ENCODE measurements at places on chromosomes 16 and 17. TPM values are rescaled to one million over a fixed set of nuclear protein-coding genes. Genes with fewer than 3 reads are reported as not detected.
A peak's percentile ranks its signal among the peaks of the same experiment; 100 is the strongest.

GRCh38 chr16:11396241-11397048 is 51.2 kb downstream of the RMI2 start:
- H3K27me3 ChIP-seq, result no peaks in the 10 kb centered on the region
- H3K36me3 ChIP-seq, result no peaks in the 10 kb centered on the region
- no peak overlapping the region for H3K27ac ChIP-seq
- peak; percentile 75 for DNase-seq
- peaks cover 5% of the 10 kb centered on the region for H3K4me1 ChIP-seq

GRCh38 chr16:68658974-68659360 is 13.9 kb downstream of the CDH3 start:
- no peaks in the 10 kb centered on the region for H3K36me3 ChIP-seq
- no peak overlapping the region for H3K27ac ChIP-seq
- no peak for DNase-seq
- no peaks in the 10 kb centered on the region for H3K4me1 ChIP-seq

DNA sequence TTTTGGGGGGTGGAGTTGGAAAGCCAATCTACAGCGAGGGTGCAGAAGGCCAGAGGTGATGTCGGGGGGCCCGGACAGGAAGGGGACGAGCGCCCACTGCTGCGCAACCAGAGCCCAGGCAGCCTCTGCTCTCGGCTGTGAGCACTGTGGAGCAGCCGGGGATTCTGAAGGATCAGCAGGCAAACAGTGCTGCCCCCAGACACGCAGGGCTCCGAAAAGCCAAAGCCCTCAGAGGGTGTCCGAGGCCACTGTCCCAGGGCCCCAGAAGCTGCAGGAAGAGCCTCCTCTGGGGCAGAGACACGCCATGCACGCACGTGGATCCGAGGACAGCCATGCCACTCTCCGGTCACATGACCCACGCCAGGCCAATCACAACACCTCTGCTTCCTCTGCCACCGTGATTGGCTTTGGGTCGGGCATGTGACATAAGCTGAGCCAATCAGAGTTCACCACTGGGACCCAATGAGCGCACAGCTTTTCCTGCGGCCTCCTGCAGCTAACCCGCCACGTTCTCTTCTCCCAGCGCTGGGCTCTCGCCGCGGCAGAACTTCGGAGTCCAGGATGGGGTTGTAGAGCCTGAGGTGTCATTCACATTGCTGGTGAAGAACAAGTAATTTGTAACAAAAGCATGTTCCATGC is 40.7 kb downstream of the ACTG1 start:
- peak; percentile 89 for DNase-seq
- no peaks in the 10 kb centered on the region for H3K27me3 ChIP-seq
- H3K4me3 ChIP-seq, result peak overlapping the region; percentile 23
- peak overlapping the region; percentile 10 for H3K27ac ChIP-seq
- H3K4me1 ChIP-seq, result no peaks in the 10 kb centered on the region

DNA sequence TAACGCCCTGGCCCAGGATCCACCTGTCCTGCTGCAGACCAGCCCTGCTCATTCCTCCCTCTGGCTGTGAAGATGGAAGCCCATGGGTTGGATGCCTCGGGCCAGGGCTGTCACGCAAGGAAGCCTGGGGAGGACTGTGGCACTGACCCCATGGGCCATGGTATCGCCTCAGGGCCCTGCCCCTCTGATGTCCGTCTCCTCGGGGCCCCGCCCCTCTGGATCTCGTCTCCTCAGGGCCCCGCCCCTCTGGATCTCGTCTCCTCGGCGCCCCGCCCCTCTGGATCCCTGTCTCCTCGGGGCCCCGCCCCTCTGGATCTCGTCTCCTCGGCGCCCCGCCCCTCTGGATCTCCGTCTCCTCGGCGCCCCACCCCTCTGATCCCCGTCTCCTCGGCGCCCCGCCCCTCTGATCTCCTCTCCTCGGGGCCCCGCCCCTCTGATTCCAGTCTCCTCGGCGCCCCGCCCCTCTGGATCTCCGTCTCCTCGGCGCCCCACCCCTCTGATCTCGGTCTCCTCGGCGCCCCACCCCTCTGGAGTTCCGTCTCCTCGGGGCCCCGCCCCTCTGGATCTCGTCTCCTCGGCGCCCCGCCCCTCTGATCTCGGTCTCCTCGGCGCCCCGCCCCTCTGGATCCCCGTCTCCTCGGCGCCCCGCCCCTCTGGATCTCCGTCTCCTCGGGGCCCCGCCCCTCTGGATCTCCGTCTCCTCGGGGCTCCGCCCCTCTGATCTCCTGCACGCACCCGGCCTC is 24.0 kb downstream of the METRNL start:
- no peak overlapping the region for H3K27ac ChIP-seq
- peak overlapping the region; percentile 36 for H3K4me3 ChIP-seq
- H3K4me1 ChIP-seq, result peaks cover 21% of the 10 kb centered on the region
- H3K36me3 ChIP-seq, result no peaks in the 10 kb centered on the region

- DNase-seq, result no peak
- H3K36me3 ChIP-seq, result no peaks in the 10 kb centered on the region
- no peak overlapping the region for H3K27ac ChIP-seq
- no peaks in the 10 kb centered on the region for H3K27me3 ChIP-seq
- H3K4me3 ChIP-seq, result no peak overlapping the region
Observed at GRCh38 chr17:17025621-17026020, 16.6 kb upstream of the MPRIP start.

DNA sequence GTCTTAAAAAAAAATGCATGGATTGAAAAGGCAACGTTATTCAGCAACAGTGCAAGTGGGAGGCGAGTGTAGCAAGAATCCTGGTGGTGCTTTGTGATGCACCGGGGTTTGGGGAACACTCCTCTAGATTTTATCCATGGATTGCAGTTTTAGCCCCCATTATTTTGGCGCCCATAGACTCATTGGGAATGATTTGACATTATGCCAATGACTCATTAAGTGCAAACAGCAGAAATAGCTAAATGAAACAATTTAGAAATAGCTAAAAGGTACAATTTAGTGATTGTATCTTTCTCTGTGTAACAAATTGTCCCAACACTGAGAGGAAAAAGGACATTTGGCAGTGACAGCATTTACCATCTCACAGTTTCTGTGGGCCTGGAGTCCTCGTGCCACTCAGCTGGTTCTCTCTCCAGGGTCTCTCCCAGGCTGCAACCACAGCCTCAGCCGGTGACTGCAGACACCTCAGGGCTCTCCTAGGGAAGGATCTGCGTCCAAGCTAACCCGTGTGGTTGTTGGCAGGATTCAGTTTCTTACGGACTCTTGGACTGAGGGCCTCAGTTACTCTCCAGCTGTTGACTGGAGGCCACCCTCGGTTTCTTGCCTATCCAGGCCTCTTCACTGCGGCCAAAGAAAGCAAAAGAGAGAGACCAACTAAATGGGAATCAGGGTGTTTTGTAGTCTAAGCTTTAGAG is 398.7 kb downstream of the SNX29 start:
- no peak for DNase-seq
- H3K36me3 ChIP-seq, result no peaks in the 10 kb centered on the region
- H3K27ac ChIP-seq, result no peak overlapping the region
- H3K4me3 ChIP-seq, result no peak overlapping the region

- H3K27ac ChIP-seq, result no peak overlapping the region
- H3K4me1 ChIP-seq, result peaks cover 20% of the 10 kb centered on the region
- DNase-seq, result no peak
- no peaks in the 10 kb centered on the region for H3K27me3 ChIP-seq
Observed at GRCh38 chr17:78997881-78998280, 11.7 kb downstream of the CANT1 start.

- no peak overlapping the region for H3K4me3 ChIP-seq
- no peaks in the 10 kb centered on the region for H3K27me3 ChIP-seq
- no peaks in the 10 kb centered on the region for H3K36me3 ChIP-seq
- peaks cover 7% of the 10 kb centered on the region for H3K4me1 ChIP-seq
- no peak for DNase-seq
Observed at GRCh38 chr17:80528536-80528935, 16.1 kb upstream of the RPTOR start.

DNA sequence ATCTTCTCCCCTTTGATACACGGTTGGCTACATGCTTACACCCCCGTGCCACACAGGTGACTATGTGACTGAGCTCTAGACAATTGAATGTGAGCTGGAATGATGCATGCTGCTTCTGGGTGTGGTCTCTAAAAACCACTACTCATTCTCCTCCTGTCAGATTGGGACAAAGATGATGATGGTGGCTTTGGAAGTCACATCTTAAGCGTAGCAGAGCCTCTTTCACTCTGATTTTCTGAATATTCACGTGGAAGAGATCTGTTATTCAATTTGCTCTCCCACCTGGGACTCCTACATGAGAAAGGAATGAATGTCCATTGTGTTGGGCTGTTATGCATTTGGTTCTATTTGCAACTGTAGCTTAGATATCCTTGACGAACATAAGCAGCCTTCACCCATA is 763.6 kb upstream of the EEF2KMT start:
- H3K27me3 ChIP-seq, result peaks cover 2% of the 10 kb centered on the region
- no peaks in the 10 kb centered on the region for H3K36me3 ChIP-seq
- H3K27ac ChIP-seq, result no peak overlapping the region
- no peak overlapping the region for H3K4me3 ChIP-seq
- DNase-seq, result no peak

- H3K4me3 ChIP-seq, result no peak overlapping the region
- H3K4me1 ChIP-seq, result no peaks in the 10 kb centered on the region
- no peak for DNase-seq
- H3K27ac ChIP-seq, result no peak overlapping the region
Observed at GRCh38 chr17:14225254-14225980, 11.2 kb downstream of the CDRT15 start.

- peaks cover 18% of the 10 kb centered on the region for H3K36me3 ChIP-seq
- H3K27ac ChIP-seq, result no peak overlapping the region
- no peak overlapping the region for H3K4me3 ChIP-seq
- no peaks in the 10 kb centered on the region for H3K27me3 ChIP-seq
- H3K4me1 ChIP-seq, result peaks cover 4% of the 10 kb centered on the region
Observed at GRCh38 chr17:57624386-57624785, 120.7 kb downstream of the CCDC182 start.

Gene LITAFD
- not detected for total RNA-seq

Gene DPEP2
- total RNA-seq, result 0.25 TPM

Gene WFDC1
- total RNA-seq, result 0.32 TPM

Gene TMC5
- total RNA-seq, result not detected

Gene TBC1D3K
- total RNA-seq, result not detected

Gene GUCY2D
- total RNA-seq, result not detected

Gene SPECC1
- total RNA-seq, result 11.3 TPM

Gene CDH1
- total RNA-seq, result 0.63 TPM

Gene KRT17
- total RNA-seq, result not detected

All from psoas muscle (tissue), 8 donors.